ENCODE measurements at places on chromosomes 5 and 9.

GRCh38 chr5:137815202-137815990 is 52.3 kb upstream of the MYOT start:
- no peak for DNase-seq

DNA sequence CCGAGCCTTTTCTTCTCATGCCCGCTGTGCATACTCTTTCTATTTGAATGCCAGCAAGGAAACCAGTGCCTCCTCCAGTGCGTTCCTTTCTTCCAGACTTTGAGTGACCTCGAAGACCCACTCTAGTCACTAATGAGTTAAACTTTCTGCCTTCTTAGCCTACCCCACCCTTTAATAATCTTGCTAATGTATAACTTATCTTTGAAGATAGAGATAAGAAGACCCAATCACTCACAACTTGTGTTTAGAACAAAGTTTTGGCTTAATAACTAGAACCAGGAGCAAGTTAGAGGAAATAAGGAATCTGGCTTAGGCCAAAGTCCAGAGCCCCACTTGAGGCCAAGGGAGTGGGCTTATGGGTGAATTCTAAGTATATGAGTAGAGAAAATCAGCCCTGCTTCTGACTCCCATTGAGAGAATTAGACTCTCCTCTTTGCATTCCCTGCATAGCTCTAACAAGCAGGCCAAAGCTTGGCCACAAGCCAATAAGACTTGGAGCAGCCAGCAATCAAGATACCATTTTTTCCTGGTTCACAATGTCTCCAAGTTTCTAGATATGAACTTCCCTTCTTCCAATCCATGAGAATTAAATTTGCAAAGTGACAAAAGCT is 181.5 kb upstream of the PIK3R1 start:
- DNase-seq, result no peak

DNA sequence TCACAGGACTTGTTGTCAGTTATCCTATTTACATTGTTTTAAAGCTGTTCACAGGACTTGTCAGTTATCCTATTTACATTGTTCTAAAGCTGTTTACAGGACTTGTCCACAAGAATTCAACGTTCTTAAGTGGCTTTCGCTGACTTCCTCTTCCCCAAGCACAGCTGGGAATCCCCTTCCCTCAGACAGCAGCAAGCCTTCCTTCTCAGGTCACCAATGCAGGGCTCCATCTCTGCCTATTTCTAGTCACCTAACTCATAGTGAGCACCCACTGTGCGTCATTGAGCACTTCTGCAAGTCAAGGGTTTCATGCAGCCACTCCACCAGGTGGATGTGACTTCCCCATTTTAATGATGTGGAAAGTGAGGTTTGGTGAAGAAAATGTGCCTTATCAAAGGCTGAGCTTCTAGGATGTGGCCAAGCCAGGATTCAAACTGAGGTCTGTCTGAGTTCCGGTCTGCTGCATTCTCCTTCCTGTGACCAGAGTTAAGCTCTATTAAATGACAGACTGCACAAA is 109.8 kb upstream of the ZNF462 start:
- no peak for DNase-seq

DNA sequence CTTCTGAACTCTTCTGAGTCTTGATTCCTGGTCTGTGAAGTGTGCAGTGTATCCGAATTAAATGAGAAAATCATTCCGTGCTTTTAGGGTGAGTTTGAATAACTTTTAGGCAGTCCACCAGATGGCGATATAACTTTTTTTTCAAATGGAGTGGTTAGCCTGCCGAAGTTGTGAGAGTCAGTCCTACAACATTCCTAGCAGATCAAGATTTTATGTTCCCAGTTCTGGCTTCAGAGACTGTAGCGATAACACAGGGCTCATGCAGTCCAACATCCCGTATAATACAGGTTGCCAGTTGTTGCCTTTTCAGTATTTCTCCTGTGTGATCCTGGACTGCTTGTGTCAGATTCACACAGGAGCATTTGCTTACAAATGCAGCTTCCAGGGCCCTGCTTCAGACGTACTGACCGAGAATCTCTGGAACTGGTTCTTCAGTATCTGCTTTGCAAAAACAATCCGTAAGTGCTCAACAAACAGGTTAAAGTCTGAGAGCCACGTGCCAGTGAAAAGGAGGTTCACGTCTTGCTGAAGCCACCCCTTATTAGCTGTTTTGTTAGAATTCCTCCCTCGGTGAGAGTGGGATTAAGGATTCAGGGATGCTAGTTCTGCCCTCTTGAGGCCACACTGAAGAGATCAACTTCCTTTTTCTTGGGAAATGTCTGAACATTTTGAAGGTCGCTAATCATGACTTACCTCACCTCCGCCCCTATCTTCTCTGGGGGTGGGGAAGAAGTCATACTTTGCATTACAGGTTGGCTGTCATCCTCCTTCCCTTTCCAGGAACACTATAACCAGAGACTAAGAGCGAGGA is 22.8 kb downstream of the SMIM3 start:
- DNase-seq, result no peak

- DNase-seq, result no peak
Observed at GRCh38 chr9:32707326-32707725, 71.9 kb upstream of the TAF1L start.

DNA sequence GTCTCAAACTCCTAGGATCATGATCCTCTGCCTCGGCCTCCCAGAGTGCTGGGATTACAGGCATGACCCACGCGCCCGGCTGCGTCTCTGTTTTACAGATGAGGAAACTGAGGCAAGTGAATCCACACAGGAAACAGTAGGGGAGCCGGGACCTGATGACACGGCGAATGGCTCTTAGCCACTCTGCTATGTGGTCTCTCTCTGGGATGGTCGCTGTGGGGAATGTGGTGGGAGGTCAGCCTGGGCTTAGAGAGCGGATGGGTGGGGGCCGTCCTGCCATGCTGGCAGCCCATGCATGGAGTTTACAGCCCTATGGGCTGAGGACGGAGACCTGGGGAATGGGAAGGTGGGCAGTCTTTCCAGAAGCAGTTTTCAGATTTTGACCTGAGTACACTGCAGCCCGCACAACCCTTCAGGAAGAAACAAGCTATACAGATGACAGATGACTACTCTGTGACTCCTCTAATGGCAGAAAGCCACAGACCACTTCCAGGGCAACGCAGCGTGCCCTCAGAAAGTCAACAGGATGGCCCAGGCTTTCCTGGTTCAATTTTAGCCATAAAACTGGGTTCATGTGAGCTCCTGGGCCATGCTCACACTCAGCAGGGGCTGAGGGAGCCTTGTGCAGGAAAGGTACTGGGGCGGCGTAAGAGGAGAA is 136.1 kb upstream of the RAPGEF1 start:
- DNase-seq, result no peak

GRCh38 chr5:72369301-72369700 is 49.1 kb downstream of the PTCD2 start:
- DNase-seq, result no peak

DNA sequence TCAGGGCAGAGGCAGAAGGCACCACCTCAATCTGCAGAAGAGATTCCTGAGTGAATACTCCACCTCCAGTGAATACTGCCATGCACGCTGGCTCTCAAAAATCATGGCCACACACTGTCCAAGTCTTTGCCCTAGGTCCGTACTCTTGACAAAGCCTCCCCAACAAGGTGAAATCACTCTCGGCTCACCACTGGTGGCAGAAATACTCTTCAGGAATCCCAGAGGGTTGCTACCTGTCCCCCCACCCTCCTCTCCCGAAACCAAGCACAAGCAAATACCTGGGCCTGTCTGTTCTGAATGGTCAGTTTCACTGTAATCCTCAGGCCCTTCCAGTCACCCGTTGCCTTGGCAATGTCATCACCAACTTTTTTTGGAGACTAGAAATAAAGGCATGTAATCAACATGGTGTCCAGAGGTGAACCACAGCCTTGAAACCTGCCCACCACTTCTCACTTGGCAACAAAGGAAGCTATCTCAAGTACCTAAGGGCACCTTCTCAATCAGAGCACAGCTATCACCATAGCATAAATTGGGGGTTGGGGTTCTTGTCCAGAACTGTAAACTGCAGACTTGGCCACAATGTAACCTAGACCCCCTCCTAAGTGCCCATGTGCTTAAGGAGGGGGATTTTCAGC is 1.8 kb downstream of the RPL12 start:
- no peak for DNase-seq

- no peak for DNase-seq
Observed at GRCh38 chr9:123251324-123251723, 17.1 kb downstream of the STRBP start.

GRCh38 chr9:125529107-125529506 is 177.9 kb downstream of the MAPKAP1 start:
- DNase-seq, result no peak

DNA sequence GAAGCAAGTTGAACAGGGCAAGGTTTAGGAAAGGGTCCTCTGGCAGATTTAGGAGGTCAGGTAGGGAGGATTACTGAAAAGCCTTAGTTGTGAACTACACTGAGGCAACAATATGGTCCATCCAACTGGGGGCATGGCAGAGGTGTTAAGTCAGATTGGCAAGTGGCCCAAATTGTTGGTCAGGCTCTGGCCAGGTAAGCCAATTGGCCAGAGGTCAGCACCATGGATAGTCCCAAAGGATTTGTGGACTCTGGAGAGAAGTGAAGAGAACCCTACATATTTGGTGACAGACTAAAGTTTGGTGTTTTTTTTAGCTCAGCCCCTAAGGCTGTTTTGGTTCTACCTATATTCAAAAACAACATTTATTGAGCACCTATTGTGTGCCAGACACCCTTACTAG is 39.1 kb upstream of the RASGRF2 start:
- no peak for DNase-seq

- no peak for DNase-seq
Observed at GRCh38 chr5:175261037-175261436, 182.9 kb downstream of the DRD1 start.

DNA sequence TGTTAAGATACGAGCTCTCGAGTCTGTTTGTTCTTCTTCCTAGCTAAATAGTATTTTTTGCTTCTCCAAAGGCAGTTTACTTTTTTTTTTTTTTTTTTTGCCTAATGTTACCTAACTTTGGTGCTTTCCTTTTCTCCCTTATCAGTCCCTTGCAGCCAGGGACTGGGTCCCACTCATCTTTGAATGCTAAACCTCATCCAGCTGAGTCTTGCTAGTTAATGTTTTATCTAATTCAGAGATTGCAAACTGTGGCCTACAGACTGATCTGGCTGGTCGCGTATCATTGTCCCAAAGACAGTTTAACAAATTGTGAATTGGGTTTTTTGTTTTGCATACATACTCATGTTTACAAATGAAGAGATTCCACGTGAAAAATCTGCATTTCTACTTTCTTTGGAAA is 95.7 kb upstream of the EFNA5 start:
- no peak for DNase-seq

Measured in stimulated activated CD8-positive, alpha-beta memory T cell treated with anti-CD3 and anti-CD28 coated beads, Interleukin-15, amount 100 ng/mL, for 4 hours (primary cell).